ENCODE measurements at places on chromosomes 2 and 18.

DNA sequence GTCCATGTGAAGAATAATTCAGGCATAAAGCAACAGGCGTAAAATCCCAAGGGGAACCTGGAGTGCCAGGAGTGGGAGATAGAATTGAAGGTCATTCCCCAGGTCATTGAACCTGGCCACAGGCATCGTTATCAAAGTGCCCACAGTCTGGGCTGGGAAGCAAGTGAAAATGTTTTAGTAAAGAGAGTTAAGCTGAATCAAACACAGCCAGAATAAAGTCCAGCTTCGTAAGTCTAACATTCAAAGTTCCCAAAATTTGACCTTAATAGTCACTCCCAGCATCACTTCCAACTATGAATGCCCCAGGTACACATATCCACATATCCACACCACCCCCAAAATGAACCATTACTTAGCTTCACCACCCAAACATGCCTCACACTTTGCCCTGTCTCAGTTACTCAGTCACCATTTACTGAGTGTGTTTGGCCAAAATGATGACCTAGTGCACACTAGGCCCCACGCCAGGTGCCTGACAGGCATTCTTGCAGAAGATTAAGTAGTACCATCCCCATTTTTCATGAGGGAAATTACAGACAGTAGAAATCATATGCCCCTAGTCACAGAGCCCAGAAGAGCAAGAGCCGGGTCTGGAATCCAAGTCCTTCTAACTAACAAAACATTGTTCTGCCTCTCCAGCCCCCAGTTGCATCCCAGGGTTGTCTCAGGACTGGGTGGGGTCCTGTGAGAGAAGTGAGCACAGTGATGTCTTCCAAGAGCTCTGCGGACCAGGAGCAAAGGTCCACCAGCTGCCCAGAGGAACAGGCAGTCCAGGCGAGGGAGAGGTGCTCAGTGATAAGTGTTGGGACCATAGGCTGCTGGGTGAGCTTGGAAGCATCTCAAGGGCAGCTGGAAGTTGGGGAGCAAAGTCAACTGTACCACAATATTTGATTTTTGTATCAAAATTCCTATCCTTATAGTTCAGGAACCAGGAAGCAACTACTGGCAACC, 65.2 kb upstream of the MYCN start:
- DNase-seq = no peak

DNA sequence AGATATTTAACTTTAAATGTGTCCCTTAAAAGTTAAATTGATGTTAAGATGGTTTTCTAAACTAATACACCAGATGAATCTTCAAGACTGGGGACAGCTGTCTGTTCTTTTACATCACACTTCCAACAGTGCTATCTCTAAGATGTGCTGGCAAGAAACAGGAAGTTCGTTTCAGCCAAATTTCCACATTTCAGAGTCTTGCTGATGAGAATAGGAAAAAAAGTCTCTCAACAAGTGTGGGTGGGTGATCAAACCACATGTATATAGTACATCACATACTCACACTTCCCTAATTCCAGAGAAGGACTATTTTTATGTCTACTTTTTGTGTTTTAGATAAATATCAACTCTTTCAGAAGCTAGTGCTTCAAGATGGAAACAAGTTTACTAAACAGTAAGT, 1712.8 kb upstream of the TMEFF2 start:
- DNase-seq = no peak

- DNase-seq = no peak
Observed at GRCh38 chr2:238060096-238060541, 682 bp upstream of the SCLY start.

DNA sequence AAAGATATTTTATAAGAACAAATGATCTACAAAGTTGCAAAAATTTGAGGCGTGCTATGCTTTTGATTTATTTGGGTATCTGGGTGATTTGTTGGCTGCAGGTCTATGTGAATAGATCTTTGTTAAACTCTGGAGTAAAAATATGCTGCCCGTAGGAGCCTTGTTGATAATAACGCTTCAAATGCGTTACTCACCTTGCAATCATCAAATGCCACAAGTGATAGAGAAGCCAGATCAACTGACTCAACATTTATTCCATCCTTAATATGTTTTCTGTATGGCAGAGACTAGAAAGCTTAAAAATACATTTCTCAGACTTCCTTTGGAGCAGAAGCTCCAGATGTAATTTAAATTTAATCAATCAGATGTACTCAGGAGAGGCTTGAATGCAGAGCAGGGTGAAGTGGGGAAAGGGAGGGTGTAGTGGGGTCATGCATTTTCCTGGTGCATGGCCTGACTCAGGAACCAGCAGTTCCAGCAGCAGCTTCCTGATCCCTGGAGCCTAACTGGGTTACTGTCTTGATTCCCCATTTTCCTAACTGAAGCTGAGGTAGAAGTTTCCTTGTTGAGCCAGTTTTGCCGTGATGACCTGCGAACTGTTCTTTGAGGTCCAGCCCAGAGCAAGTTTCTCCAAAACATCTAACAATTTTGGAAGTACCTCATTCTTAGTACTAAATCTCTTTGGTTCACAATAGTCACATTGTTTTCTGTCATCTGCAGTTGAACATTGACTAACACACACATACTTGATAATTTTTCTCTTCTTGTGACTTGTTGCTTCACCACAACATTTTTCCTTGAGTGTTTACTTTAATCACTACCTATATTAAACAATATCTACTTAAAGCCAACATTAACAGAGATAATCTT, 284.7 kb upstream of the CWC22 start:
- DNase-seq = no peak

DNA sequence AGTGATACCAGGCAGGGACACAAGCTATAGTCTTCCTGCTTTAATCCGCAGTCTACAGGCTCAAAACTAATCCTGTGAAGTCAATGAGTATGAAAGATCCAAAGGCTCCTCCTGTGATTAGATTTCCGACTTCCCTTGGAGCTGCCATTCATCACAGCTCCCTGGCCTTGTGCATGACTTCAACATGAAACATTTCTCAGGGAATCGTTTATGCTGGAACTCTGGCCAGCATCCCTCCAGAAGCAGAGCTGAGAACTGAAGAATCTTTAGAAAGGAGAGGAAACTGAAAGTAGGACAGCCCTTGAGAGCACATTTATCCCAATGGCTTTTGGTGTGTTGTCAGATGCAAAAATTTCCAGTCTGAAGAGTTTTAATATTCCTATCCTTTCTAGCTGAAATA, 84.3 kb upstream of the SESTD1 start:
- no peak for DNase-seq

DNA sequence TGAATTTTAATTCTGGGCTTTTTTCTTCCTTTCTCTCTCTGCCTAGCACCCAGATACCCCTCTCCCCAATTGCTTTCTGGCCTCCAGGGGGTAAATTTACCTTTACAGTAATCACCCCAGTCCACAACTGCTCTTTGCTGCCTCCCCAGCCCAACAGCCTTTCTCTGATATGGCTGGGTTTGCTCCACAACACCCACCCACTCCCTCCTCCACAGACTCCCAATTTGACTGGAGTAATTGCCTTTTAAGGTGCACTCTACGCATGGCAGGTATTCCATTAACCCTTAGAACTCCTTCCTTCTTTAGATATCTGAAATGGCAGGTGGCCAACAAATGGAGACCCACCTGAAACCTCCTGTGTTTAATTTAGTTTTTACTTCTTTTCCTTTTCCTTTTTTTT, 3.6 kb downstream of the CELF4 start:
- DNase-seq = no peak

- DNase-seq = no peak
Observed at GRCh38 chr2:233480490-233481202, 85.9 kb downstream of the USP40 start.

DNA sequence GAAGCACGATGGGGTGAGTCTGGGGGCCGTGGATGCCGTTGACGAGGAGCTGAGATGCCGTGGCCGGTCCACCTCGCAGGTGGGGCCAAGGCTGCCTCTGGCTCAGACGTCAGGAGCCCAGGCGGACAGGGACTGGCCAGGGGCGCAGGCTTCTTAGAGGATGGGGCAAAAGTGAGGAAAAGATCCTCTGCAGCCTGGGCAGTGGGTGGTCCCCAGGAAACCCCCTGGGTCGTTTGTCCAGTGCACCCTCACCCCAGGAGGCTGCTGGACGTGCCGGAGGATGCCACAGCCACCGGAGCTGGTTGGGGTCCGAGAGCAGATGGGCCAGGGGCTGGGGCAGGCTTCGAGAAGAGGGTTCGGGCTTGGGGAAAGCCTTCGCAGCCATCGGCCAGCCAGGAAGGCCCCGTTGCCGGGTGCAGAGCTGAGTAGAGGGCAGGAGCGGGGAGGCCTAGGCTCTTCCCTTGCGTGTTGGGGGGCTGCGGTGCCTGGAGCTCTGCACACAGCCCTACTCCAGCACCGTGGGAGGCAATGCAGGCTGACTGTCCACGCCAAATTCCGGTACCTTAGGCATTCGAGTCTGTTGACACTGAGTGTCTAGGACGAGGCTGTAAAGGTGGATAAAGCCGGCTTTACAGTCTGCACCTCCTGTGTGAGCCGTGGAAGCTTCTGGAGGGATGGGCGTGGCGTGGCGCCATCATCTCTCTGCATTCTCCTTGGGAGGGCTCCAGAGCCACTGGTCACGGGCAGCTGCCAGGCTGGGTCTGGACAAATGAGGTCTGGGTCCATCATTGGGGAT, 18.8 kb downstream of the GPC1 start:
- DNase-seq = no peak

- no peak for DNase-seq
Observed at GRCh38 chr2:117378653-117379052, 435.8 kb upstream of the DDX18 start.

DNA sequence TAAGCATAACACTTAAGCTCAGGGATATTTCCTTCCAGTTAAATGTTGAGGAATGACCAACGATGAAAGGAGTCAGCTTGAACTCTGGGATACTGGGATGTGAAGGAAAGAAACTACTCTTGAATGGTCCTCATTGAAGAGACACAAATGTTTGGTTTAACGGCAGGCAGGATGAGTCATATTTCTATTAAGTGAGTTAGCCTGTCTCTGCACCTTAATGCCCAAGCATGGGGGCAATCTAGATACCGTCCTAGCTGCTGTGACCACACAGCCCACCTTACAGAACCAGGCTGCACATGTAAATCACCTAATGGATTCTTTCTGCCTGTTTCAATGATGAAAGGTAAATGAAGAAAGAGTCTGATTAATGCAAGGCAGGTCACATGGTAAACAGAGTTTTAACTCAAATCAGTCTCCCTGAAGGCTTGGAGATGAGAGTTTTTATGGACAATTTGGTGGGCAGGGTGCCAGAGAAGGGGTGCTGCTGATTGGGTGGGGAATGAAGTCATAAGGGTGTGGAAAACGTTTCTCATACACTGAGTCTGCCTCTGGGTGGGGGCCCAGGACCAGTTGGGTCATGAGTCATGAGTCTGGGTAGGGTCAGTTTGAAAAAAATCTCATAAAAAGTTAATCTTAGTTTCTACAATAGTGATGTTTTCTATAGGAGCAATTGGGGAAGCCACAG, 144.6 kb upstream of the MMADHC start:
- no peak for DNase-seq

- no peak for DNase-seq
Observed at GRCh38 chr2:127645395-127646291, at the start of gene GPR17. Gene GPR17 (plus strand): TSS chr2:127646153. CDS start chr2:127650736, 4,583 bp downstream.

- DNase-seq = no peak
Observed at GRCh38 chr2:218008060-218009040, 5.6 kb upstream of the TNS1 start.

- DNase-seq = no peak
Observed at GRCh38 chr18:70371908-70372307, 83.1 kb downstream of the SOCS6 start.

DNA sequence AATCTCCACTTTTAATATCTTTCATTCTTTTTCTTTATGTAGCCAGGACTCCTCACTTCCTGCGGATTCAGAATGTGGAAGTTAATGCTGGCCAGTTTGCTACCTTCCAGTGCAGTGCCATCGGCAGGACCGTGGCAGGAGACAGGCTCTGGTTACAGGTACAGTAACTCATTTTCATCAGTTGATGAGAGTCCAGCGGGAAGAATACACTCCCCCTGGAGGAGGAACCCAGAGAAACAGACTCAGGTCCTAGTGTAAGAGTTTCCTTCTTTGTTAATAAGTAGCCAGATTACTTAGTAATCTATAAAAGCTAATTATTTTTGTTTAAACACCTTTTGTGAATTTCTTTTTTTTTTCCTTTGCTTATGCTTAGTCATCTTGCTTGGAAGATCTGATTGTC, 359.4 kb downstream of the PTPRM start:
- DNase-seq = peak; percentile 60

GRCh38 chr2:167607731-167608130, 639.7 kb downstream of the STK39 start:
- no peak for DNase-seq

DNA sequence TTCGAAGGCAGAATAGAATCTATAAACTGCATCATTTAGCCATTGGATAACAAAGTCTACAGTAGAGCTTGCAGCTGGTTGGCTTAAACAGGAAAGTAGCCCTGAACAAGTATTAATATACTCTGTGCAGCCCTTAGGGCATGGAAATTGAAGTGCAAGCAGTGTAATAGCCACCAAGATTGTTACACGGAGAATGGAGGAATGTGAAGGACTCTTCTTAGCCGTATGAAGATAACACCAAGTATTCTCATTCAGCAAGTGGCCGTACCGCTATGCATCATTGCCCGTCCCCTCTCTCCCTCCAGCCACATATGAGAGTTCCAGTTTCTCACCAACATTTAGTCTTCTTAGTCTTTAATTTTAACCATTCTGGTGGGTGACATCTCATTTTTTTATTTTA, 40.5 kb downstream of the ANKRD12 start:
- DNase-seq = no peak

- DNase-seq = no peak
Observed at GRCh38 chr2:56666777-56667176, 483.0 kb downstream of the CCDC85A start.

- DNase-seq = no peak
Observed at GRCh38 chr18:51074605-51075004, 44.6 kb downstream of the SMAD4 start.

DNA sequence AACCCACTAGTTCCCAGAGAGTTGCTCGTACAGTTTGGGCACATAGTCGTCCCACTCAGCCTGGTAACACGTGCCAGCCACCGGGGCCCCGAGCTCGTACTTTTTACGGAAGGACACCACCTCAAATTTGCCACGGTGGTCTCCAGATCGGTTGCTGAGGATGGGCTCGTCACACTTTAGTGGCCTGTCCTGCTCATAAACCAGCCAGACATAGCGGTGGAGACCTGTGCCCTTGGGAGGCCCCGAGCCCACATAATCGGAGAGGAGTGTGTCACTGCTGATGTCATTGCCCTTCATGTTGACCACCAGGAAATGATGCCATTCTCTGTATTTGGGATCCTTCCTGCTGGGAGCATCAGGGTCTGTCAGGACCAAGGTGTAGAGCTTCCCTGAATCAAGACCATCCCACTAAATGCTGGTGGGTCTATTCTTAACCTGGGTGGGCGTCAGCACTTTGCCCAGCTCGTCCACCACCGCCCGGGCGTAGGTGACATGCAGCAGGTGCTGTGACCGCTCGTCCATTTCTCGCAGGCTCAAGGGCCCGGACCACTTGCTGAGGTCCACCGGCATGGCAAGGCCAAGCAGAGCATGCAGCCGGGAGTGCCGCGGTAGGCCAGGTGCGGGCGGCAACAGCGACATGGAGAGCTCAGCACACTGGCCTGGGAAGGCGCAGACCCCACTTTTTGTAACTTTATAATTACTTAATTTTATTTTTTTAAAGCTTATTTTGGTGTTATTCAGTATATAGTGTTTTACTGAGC, 12.9 kb downstream of the RETSAT start:
- no peak for DNase-seq

Data from NCI-H1930 (cell line).